ENCODE measurements at places on chromosomes 4 and X.
A peak's percentile ranks its signal among the peaks of the same experiment; 100 is the strongest.

GRCh38 chr4:99310389-99310788 lies 10.8 kb downstream of the ADH1B start:
- no peak for DNase-seq

GRCh38 chr4:121885115-121885514 lies 14.8 kb upstream of the BBS7 start:
- DNase-seq: no peak

DNA sequence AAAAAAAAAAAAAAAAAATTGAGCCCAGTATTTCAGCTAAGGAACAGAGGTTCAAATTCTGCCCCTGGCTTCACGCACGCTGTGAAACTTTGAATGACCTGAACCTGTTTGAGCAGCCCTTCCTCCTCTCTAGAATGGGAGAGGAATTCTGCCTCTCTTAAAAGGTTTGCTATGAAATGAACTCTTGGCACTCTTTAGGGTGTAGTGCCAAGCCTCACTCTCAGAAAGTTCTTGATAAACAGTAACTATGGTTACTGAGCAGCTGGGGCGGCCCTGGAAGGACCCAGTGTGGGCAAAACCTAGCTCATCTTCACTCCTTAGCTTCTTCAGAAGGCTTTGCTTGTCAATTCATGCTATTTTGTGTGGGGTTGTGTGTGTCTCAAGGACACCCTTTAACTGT lies 73.7 kb downstream of the GEMIN8 start:
- DNase-seq: no peak

DNA sequence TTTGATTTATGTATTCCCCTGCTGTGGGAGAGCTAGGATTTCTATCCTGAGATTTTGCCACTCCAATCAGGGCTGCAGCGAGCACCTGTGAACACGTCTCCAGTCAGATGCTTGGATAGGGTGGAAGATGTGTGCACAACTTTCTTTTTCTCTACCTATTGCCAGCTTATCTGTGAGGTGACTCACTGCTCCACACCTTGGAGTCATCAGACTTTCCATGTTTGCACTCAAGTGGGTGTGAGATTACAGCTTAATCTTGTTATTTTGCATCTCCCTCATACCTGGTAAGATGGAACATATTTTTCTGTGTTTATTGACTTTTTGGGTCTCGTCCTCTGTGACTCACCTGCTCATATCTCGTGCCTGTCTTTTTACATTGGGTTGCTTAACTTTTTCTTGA lies 32.2 kb downstream of the PSAPL1 start:
- DNase-seq: no peak

DNA sequence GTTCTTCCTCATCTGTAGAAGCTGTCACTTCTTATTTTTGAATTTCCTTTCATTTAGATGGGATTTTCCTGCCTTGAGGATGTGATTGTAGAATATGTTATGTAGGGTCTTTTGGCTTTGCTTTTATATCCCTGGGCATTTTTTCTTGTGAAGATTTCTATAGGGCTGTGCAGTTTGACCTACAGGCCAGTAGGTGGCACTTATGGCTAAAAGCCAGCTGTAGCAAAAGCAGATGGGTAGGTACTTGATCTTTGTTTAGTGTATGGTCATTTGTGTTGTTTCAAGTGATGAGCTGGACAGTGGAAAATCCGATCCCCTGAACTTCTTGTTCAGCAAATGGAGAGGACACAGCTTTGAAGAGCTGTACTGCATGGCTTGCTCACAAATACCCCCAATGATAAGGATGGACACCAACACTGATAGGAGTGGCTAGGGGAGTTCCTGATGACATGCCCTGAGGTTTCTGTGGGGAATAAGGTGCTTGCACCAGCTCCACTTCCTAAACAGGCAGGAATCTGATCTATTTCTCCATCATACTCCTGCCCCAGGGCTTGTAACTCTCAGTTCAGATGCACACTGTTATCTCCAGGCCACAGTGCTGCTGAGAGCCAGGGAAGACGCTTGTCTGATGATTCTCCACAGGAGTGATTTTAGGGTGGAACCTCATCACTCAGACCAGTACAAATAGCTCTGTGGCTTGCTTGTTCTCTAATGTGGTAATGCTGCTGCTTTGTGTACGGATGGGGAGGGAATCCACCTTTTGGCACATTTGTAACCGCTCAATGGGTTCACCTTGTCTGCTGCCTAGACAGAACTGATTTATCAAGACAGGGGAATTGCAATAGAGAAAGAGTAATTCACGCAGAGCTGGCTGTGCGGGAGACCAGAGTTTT lies 417.1 kb upstream of the MAGEB16 start:
- no peak for DNase-seq

DNA sequence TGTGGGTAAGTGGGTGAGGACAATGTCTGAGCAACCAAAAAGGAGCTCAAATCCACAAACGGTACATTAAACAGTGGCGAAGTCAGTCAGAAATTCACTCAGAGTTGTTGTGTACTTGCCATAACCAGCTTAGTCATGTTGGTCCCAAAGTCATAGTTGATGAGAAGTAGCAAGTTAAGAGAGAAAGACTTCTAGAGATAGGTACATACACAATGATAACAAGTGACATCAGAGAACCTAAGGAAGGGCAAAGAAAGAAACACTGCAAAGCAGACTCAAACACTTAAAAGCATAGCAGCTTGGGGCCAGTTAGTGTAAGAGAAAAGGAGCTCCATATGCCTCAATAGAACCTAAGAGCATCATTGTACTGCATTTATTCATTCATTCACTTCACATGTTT lies 30.2 kb downstream of the DYNLT3 start:
- DNase-seq: no peak

DNA sequence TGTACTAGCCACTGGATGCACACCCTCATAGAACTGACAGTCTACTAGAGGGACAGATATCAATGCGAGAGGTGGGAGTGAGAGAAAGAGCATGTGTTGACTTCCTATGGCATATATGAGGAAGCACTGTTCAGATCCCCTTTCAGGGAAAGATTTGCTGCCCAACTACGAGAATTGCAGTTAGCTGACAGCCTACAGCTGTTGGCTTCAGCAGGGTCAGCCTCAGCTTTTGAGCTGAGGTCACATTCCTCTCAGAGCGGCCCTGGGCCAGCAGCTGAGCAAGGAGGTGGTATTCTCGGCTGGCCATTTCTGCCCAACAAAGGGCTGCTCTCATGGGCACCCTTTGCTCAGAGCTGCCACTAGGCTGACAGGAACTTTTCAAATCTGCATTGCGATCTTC lies 580.2 kb downstream of the MID1IP1 start:
- no peak for DNase-seq

GRCh38 chr4:24517676-24518075 lies 66.7 kb downstream of the DHX15 start:
- no peak for DNase-seq

DNA sequence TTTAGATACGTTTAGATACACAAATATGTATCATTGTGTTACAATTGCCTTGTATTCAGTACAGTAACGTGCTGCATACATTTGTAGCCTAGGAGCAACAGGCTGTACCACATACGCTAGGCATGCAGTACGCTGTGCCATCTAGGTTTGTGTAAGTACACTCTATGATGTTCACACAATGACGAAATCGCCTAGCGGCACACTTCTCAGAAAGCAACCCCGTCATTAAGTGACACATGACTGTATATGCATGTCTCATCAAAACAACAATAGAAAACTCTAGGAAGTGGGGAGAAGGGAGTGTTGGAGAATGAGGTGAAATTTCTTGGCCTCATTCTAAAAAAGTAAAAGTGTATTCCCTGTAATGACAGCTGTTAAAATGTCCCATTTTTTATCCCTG lies 32.7 kb downstream of the CCDC149 start:
- DNase-seq: no peak

DNA sequence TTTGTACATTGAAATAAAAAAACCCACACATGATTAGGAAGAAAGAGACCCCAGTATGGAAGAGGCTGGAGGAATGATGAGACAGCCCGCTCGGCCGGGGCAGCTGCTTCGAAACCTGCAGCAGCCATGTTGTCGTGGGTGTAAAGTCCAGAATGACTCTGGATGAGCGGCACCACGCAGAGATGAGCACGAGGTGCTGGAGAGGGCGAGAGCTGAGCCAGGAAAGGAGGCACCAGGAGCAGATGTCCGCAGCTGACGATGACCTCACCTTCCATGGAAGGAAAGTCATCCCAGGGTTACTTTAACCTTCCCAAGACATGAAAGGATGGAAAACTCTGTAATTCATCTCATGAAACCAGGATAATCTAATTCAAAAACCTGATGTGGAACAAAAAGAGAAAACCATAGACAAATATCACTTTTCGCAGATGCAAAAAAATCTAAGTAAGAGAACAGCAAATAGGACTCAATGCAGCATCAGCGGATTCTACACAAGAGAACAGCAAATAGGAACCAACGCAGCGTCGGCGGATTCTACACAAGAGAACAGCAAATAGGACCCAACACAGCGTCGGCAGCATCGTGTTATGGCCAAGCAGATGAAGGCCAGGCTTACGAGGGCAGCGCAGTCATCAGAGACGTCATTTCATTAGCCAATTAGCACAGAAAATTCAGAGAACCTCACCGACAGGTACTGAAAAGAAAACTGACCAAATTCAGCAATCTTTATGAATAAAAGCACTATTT lies 25.9 kb upstream of the SPON2 start:
- DNase-seq: no peak

DNA sequence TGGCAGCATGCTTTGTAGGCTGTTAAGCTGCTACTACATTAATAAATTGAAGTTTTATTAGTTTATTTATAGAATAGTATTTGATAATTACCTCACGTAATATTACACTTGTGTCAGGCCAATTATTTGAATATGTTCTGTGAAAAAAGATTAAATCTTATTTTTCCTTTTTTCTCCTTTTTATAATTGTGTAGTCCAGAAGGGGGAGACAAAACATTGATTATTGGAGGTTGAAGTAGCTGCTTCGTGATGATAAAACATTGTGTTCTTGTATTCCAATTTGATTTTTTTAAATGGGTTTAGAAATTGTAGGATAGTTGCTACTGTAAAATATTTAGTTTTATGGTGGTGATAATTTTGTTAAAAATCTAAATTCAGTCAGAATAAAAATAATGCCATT lies 85.7 kb downstream of the DIAPH2 start:
- DNase-seq: peak; percentile 11

DNA sequence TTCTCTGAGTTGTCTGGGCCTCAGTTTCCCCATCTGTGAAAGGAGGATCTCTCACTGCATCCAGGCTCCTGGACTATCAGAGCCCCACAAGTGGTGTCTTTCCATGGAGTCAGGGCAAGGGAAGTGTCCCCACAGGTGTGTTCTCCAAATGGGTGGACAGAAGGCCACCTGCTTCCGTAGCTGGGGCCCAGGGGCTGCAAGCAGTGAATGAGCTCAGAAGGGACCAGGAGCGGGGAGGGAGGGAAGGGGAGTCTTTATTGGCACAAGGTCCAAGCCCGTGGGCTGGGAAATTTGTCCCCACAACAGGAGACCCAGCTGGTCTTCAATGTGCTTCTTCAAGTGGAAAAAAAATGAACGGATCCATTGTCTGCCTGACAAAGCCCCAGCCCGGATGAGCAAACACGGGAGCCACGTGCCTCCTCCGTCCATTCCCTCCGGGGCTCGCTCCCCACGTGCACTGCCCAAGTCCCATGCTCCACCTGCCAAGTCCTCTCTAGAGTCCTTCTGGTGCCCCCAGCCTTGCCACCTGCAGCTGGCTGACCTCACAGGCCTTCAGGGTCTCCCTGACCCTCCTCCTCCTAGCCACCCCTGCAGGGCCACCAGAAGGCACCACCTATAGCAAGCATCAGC lies 72.0 kb downstream of the JAKMIP1 start:
- no peak for DNase-seq

DNA sequence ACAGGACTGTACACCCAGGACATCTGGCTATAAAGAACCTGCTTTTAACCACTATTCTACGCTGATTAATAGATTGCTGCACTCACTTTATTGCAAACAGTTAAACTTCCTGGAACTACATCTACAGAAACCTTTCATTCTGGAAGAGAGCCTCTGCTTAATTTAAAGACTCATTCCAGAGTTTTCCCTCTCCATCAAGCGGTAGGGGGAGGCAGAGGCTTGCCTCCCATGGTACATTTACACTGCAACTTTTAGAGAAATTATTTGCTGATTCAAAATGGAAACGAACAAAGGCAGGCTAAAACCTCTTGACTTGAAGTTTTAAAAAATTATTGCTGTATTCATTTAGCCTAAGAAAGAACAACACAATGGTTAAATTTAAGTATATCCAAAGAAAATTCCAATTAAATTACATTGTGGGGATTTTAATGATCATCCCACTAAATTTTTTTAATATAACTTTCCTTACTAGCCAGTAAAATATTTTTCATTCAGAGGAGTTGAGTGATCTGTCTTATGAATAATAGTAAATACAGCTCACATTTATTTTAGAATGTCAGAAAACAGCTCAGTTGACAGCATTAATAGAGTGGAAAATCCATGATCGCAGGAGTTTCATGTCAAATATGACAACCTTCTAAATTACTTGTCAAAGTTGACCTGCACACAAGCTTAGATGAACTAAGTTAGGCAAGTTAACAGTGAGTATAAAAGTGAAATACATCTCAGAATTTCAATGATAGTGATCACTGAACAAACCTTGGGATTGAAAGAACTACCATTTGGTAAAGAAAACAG lies 46.3 kb upstream of the PCDH10 start:
- no peak for DNase-seq

DNA sequence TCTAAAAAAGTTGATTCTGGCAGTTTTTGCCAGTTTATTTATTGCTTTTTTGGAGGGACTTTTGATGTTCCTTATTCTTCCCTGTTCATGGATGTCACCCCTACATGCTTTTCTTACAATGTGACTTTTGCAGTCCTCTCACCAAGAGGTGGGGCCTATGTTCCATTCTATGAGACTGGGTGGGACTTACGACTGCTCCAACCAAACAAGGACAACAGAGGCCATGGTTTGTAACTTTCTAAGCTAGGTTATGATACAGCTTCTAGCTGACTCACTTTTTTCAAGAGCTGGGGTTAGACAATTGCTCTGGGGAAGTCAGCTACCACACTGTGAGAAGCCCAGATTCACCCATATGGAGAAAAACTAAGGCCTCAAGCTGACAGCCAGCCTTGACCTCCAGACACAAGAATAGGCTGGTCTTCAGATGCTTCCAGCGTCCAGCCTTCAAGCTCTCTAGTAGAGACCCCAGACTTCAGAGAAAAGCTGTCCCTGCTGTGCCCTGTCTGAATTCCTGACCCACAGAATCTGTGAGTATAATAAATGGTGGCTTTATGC lies 39.5 kb downstream of the ENOPH1 start:
- no peak for DNase-seq

GRCh38 chrX:150543230-150544155 lies 24.9 kb upstream of the MTM1 start:
- no peak for DNase-seq

Data from CD4-positive, alpha-beta T cell treated with Interleukin-4 for 1 hour (primary cell).